NCI-H526 (cell line): ENCODE measurements at places on chromosomes 5 and 9.

- DNase-seq = no peak
Observed at GRCh38 chr5:4703931-4704458, 436.1 kb upstream of the ADAMTS16 start.

DNA sequence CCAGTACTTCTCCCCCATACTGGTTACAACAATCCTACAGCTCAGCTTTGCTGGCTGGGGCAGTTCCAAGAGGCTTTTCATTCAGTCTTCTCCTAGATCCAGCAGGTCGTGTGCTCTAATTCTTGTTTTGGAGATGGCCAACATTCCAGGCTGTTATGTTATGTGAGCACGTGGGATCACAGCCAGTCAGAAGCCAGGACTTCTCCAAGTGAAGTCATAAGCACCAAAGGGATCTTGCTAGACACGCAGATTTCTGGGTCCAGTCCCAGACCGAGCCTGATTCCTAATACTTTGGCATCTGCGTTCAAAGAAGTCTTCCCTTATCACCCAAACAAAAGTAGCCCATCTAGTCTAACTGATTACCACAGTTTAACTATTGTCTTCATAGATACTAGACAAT lies 1.4 kb upstream of the LARP1 start:
- DNase-seq = peak; percentile 3

- no peak for DNase-seq
Observed at GRCh38 chr5:72093824-72094223, 13.5 kb upstream of the MAP1B start.

- no peak for DNase-seq
Observed at GRCh38 chr9:136075134-136075841, 19.8 kb downstream of the NACC2 start.

DNA sequence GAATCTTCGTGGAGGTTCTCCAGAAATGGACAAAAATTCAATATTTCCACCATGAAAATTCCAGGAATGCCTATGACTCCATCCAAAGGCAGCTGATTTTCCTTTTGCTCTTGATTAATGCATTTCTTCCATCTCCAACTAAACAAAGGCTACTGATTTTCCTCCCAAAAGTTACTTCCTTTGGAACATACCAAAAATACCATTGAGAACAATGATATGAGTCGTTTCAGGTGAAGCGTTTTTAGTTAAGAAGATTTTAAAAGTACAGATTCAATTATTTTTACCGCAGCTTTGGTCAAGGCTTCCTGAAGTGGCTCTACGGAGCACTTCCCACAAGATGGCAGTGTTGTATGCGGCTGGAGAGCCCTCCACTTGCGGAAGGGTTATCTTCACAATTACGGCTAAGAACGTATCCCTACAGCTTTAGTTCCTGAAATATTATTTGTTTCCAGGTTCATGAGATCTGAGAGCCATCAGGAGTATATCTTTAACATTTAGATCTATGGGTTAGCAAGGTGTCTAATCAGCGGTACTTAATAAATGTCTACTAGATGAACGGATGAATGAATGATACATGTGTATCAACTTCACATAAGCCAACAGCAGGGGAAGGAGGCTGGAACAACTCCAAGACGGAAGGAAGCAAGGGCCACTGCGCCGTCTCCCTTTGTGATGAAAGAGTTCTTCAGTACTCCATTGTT lies 35.9 kb upstream of the ARSB start:
- peak; percentile 59 for DNase-seq

GRCh38 chr5:20680718-20681302 lies 692.8 kb upstream of the CDH18 start:
- no peak for DNase-seq

GRCh38 chr9:80437091-80437640 lies 865.4 kb downstream of the TLE4 start:
- no peak for DNase-seq

- no peak for DNase-seq
Observed at GRCh38 chr5:40413743-40414142, 266.0 kb upstream of the PTGER4 start.

- DNase-seq = no peak
Observed at GRCh38 chr5:143922718-143923117, 110.8 kb downstream of the HMHB1 start.

- no peak for DNase-seq
Observed at GRCh38 chr9:33466565-33467495, 6.9 kb downstream of the NOL6 start.
